GM04504 (cell line): ENCODE measurements at places on chromosomes 1 and 21.

DNA sequence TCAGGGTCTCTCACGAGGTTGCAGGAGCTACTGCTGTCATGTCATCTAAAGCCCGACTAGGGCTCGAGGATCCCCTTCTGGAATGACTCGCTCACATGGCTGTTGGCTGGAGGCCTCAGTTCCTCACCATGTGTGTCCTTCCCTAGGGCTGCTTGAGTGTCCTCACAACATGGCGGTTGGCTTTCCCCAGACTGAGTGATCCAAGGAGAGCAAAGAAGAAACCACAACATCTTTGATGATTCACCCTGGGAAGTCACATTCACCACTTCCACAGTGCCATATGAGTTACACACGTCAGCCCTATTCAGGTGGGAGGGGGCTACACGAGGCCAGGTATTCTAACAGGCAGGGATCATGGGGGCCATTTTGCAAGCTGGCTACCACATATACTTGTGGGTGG is 64.9 kb downstream of the FHAD1 start:
- no peak for DNase-seq

DNA sequence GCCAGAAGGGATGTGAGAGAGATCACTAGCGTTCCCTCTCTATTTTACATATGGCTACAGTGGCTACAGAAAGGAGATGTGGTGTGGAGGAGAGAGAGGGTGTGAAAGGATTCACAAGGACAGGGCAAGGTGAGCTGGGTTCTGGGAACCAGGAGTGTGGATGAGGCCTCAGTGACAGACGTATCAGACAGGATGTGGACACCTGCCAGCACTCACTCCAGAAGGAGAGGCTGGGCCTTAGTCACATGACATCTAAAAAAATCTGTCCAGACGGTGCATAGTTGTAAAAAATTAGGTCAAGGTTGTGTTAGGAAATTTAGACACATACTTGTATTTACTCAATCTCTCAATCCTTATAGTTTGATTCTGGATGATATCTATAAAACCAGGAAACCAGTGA is 10.6 kb downstream of the TRIM67 start:
- DNase-seq: no peak

- DNase-seq: no peak
Observed at GRCh38 chr1:199706826-199707606, 320.5 kb upstream of the NR5A2 start.

GRCh38 chr1:155256058-155256852 is 972 bp upstream of the ENTREP3 start:
- no peak for DNase-seq

DNA sequence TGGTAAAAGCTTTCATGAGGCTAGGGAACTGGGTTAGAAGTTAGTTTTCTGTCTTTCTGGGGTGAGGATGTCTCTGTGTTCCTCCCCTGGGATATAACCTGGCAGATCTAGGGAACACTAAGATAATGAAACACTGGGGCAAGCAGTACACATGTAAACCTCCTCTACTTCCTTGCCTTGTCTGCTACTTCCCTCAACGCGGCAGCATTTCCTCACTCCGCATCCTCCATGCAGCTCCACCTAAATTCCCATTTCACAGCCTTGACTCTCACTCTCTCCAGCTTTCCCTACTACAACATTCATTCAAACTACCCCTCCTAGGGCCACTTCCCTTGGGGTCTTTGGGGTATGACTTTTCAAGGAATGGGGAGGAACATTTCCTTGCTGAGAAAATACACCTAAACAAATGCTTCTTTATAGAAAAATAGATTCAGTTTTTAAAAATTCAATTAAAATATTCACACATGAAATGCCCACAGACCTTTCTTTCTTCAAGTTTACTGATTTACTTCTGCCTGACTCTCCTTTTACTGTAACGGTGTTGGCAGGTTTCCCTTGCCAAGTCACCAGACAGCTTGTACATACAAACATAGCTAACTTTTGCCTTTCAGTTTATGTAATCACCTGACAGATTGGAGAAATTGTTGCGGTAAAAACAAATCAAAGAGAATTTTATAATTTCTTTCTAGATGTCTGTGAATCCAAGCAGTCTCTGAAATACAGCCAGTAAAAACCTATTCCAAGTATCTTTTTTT is 90.1 kb downstream of the TNFSF18 start:
- no peak for DNase-seq

DNA sequence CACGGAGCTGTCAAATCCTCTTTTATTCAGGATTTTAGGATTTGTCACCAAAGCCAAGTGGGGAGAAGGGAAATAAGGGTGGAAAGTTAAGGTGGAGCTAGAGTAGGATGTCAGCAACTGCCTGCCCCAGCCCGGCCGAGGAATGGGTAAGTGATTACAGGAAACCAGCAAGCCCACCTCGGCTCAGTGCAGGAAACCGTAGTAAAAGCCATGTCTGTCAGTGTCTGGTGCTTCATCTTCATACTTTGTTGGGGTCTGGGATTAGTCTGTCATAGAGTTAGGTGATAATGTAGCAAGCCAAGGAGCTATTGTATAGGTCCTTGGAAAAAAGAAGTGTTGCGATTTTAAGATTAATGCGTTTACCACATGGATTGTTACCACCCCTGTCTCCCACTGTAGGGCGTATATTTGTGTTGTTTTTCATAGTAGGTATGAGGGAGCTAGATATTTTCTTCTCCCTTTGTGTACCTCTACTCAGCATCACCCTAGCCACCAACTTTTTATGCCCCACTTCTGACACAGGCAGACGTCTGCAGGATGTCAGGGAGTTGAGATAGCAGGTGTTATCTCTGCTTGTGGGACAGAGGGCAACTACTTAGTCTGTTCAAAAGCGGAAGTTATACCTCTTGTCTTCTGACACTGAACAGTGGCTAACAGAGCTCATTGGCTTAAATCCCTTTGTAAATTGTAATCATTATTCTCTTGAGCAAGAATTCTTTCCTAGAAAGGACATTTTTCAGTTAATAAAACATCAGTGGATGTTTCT is 253.7 kb downstream of the HHAT start:
- no peak for DNase-seq

DNA sequence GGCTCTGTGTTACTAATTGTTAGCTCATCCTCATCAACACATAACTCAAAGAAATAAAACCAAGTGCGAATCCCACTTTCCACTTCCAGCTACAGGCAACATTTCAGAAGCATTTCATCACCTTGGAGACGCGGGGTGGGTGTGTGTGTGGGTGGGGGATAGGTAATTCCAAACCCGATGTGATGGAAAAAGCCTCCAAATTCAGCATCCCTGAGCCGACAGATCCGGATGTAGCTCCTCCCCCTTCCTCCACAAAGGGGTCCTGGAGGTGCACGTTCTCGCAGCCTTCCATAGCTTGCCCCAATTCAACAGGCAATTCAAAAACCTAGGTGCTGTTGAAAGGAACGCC is 486 bp downstream of the HSPA13 start:
- peak; percentile 5 for DNase-seq

DNA sequence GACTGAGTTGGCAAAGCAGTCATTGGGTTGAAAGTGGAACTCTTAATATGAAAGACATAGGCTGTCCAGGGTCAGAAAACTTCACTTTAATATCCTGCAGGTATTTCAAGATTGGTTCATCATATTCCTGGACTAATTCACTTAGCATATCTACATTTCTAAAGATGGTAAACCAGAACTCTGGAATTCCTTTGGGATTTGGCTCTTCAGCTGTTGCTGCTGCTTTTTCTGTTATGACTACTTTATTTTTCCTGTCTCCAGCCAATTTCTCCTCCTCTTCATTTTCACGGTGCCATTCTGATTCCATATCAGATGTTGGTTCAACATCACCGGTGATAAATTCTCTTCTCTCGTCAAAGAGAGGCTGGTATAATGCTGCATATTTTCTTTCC is 37.4 kb downstream of the CD58 start:
- no peak for DNase-seq

- no peak for DNase-seq
Observed at GRCh38 chr1:68795956-68796355, 299.1 kb upstream of the DEPDC1 start.

DNA sequence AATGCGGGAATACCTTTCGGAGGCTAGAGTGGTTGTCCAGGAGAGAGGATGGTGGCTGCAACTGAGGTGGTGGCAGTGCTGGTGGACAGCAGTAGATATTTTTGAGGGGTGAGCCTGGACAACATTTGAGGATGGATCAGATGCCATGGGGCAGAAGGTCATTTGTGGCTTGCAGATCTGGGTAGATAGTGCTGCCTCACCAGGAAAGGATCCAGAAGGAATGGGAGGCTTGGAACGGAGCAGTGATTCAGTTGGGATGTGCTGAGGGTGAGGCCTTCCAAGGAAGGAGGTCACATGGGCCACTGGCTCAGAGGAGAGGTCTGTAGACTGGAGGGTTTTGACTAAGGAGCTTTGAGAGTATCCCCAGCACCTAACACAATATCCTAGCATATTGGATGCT is 110.8 kb upstream of the KAZN start:
- peak; percentile 10 for DNase-seq

- DNase-seq: no peak
Observed at GRCh38 chr1:115063228-115063901, 25.9 kb downstream of the TSPAN2 start.
